Glomerular endothelial cell (primary cell): ENCODE measurements at places on chromosomes 2 and 18.

DNA sequence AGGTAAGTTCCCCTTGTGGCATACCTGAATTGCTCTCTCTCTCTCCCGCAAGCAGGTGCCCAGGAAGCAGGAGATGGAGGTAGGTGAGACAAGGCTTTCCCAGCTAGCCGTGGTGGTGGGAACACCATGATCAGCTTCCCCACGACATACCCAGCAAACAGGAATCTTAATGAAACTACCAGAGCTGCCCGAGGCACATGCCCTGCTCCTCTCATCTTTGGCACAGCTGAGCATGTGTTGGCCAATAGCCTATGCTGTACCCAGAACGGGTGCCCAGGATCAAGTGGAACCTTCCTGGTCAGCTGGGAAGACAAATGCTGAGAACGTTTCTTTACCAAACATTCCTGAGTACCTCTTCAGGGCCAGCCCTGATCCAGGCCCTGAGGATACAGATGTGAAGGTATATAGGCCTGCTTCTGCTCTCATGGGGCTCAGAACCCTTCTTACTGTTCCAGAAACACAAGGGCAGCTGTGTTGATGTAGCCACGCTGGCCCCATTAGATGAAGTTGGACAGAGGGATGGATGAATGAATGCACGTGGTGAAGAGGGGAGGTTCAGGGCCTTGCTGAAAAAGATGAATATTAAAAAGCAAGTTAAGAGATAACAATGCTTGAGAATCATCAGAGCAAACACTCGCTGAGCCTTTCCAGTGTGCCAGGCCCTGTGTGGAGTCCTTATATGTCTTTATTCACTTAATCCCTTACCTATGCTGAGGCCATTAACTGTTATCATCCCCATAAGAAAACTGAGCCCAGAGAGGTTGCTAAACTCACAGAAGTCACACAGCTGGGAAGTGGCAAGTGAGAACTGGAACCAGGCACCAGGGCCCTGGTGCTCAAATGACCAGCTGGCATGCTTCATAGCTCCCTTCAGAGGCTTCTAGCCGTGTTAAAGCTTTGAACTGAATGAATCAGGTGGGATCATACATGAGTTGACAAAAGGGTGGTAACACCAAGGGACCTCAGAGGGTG is 68.8 kb upstream of the TMEM247 start:
- no peak for DNase-seq

GRCh38 chr18:48742706-48743475 is 204.1 kb downstream of the CTIF start:
- DNase-seq, result no peak

- no peak for DNase-seq
Observed at GRCh38 chr2:44743473-44743872, 198.0 kb upstream of the SIX3 start.

DNA sequence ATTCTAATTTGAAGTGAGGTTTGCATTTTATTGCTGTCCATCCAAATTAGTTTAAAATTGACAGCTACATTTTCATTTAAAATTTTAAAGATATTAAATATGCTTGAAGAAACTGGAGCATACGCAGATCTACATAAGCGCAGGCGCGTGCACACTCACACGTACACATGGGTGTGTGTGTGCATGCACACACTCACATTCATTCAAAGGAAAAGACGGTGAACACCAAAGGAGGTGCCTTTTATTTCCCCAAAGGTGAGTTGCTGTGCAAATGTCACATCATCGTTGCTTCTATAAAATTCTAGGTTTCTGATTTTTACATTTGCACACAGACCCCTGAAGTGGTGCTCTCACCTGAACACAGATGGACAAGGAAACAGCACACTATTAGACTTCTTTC is 194.2 kb downstream of the GRB14 start:
- no peak for DNase-seq

DNA sequence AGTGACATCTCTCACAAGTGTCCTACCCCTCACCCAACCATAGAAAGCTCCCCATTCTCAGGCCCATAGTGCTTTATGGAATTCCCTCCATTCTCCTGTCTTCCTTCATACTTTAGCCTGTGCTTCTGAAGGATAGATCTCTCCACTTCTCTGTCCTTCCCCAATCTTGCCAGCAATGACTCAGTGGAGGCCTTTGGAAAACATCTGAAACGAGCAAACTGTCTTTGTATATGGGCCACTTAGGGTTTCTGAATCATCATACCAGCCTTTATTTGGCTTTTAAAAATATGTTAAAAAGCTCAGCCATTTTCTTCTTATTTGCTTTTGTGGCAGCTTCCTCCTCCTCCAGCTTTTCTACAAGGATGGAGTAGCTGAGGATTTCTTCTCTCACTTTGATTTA is 65.6 kb upstream of the ZNF385B start:
- DNase-seq, result no peak

GRCh38 chr2:207143215-207144172 is 22.3 kb downstream of the KLF7 start:
- no peak for DNase-seq

DNA sequence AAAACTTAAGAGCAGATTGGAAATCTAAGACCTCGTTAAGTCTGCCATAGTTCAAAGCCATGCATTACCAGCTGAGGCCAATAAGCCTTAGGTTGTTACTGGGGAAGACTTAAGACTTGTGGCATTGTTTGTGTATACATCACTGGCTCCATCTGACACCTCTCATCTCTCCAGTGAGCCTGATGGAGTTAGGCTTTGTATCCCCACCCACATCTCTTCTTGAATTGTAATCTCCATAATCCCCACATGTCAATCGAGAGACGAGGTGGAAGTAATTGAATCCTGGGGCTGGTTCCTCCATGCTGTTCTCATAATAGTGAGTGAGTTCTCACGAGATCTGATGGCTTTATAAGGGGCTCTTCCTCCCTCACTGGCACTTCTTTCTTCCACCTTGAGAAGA is 404.6 kb downstream of the ARHGAP15 start:
- no peak for DNase-seq

DNA sequence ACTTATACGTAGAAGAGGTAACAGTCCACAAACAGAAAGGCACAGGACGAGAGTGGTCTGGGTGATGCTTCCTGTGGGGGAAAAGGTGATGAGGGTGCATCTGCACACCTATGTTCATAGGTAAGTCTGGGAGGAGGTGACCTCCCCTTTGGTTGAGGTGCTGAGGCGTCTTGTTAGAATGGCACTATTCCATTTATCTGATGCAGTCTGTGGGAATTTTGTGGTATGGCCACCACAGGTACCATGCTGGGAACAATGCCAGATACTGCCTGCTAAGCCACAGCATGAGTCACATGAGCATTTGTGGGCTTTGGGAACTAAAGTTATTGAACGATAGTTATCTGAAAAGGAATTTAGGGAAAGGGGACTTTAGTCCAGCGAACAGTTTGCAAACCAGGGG is 27.9 kb downstream of the IL37 start:
- DNase-seq, result no peak
